ENCODE measurements at places on chromosomes 13 and 19. TPM values are rescaled to one million over a fixed set of nuclear protein-coding genes. Genes with fewer than 3 reads are reported as not detected.
A peak's percentile ranks its signal among the peaks of the same experiment; 100 is the strongest.

- DNase-seq = no peak
Measured at GRCh38 chr13:71460211-71460610, 406.8 kb downstream of the DACH1 start.

GRCh38 chr19:14078411-14078810, 5.8 kb downstream of the MISP3 start:
- no peak for DNase-seq

DNA sequence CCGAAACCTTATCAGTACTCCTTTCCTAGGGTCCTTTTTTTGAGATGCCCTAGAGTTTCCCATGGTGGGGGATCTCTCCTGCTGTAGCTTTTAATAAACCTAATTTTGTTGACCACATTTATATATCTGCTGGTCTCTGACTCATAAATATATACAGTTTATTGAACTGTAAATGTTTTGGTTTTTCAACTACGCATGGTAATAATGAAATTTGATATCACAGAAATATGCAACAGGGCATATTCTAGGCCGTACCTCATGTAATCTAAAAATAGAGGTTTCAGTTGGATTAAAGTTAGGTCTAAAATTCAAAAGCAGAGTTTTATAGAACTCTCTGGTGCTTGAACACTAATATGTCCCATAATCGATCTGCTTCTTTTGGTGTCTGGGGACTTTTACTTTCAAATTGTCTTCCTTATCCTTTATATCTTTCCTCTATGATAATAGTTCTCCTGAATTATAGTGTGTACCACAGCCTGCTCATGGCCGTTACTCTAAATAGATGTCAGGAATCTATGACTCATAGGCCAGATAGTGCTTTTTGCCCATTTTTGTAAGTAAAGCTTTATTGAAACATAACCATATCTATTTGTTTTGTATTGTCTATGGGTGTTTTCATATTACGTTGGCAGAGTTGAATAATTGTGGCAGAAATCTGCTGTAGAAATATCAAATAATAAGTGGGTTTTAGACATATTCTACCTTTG, 324.8 kb upstream of the PCDH9 start:
- DNase-seq = no peak

DNA sequence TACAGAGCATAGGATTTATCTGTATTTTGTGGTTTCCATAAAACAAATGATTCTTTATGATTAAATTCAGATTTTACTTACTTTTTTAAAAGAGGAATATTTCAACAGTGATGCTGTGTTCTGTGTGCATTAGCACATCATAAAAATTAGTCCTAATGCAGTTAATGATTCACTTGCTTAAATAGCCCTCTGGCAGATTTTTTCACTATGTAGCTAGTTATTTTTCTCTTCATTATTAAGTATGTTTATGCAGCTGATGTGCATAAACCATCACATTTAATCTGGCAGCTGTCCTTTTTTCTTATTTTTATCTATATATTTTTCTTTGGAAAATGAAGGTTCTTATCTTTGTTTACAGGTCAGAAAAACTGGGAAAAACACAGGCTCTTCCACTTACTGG, 127.2 kb downstream of the ZNF486 start:
- no peak for DNase-seq

Gene KLK14
- not detected for total RNA-seq

DNA sequence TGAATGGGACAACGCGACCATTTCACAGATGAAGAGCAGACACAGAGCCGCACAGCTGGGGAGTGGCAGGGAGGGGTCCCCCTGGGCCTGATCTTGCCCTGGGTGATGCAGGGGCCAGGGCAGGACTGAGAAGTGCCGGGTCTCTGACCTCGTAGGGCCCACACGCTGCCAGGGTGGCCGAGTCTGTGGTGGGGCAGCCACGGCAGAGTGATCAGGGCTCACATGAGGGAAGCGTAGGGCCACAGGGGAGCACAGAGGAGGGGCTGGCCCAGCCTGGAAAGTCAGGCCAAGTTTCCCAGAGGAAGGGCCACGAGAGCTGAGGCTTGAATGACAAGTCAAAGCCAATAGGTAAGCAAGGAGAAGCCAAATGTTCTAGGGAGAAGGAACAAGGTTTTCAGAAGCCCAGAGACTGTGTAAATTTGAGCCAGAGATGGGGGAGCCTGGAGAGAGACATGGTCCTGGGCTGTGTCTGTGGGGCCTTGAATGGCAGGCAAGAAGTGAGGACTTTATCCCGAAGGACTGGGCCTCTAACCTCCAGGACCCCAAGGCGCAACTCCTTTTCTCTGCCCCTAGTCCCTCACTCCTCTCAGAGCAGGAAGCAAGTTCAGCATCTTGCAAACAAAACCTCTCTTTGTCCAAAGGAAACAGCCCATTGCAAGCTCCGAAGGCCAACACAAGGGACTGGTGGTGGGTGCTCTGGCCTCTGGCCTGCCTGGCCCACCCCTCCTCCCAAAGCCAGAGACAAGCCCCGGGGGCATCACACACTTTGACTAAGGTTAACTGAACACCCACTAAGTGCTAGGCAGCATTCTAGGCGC, 31.7 kb upstream of the FXYD3 start:
- no peak for DNase-seq

Gene ZNF761
- total RNA-seq = 6.2 TPM

Gene UBE2L5
- not detected for total RNA-seq

Gene CARS2
- 32.3 TPM for total RNA-seq

Gene THSD8
- total RNA-seq = not detected

- no peak for DNase-seq
Measured at GRCh38 chr13:113184568-113185440, 23.7 kb downstream of the PCID2 start.

Gene HS6ST3
- total RNA-seq = not detected

Gene RGS9BP
- under 0.01 TPM for total RNA-seq

Gene ZNF729
- total RNA-seq = not detected

Gene CLEC17A
- 0.28 TPM for total RNA-seq

Gene GNA15
- 10.4 TPM for total RNA-seq

Gene GPR108
- total RNA-seq = 17.2 TPM

DNA sequence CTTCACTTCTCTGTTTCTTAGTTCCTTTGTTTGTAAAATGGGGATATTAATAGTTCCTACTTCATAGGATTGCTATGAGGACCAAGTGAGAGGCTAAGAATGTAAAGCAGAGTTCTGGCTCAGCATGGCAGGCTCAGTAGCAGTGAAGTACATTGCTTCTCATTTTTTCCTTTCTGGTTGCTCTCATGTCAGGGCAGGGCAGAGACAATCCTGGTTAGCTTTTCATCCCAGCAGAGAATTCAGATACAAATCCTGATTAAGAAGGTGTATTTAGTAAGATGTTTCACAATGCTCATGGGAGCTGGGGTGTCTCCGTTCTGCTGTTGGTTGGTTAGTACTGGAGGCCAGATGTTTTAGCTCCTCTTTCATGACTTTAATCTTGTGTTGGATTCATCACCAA, 42.9 kb downstream of the WASF3 start:
- no peak for DNase-seq

DNA sequence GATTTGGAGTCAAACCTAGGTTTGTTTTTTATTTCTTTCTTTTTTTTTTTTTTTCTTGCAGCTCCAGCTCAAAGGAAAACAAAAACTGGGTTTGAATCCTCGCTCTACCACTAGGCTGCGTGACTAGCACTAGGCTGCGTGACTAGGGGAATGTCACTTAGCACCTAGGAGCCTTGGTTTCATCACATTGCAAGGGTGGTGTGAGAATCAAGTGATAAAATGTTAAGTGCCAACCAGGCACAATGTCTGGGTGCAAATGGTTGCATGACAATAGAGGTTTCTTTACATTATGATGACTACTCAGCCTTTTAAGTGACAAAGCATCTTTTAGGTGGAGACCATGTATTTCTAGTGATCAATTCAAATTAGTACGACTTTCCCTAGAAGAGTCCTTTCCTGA, 27.9 kb downstream of the RCBTB2 start:
- DNase-seq = no peak

DNA sequence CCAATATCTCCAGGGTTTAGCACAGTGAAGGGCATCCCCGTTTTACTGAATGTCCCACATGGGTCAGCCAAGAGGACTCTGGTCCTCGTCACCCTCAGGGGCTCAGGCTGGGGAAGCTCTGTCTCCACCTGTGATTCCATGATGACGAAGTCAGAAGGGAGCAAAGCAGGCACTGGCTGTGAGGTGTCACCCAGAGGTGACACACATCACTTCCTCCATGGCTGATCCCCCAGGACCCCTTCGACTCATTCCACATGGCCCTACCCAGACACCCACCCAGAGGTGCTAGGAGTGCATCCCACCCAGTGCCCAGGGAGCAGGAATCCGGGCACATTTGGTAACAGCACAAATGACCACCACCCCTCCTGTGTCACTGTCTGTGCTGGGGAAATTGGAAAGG, 145.2 kb upstream of the VSTM2B start:
- DNase-seq = peak; percentile 24

DNA sequence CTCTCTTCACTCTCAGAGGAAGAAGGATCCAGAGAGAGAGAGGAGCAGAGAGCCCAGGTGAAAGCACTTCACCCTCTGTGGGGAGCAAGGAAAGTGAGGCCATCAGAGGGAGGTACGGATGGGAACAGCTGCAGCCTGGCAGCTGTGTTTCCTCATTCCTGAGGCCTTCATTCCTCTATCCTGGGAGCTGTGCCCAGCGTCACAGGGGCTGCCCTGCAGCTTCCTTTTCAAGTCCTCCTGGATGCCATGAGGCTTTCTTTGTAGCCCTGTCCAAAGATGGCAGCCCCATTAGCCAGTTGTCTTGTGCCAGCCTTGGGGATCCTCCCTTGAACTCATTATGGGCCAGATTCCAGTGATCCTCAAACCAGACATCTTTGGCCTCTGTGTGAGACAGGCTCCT, 76.8 kb upstream of the PCDH8 start:
- no peak for DNase-seq

GRCh38 chr13:114124921-114125320, 7.5 kb downstream of the RASA3 start:
- no peak for DNase-seq

Gene CILP2
- 0.42 TPM for total RNA-seq

DNA sequence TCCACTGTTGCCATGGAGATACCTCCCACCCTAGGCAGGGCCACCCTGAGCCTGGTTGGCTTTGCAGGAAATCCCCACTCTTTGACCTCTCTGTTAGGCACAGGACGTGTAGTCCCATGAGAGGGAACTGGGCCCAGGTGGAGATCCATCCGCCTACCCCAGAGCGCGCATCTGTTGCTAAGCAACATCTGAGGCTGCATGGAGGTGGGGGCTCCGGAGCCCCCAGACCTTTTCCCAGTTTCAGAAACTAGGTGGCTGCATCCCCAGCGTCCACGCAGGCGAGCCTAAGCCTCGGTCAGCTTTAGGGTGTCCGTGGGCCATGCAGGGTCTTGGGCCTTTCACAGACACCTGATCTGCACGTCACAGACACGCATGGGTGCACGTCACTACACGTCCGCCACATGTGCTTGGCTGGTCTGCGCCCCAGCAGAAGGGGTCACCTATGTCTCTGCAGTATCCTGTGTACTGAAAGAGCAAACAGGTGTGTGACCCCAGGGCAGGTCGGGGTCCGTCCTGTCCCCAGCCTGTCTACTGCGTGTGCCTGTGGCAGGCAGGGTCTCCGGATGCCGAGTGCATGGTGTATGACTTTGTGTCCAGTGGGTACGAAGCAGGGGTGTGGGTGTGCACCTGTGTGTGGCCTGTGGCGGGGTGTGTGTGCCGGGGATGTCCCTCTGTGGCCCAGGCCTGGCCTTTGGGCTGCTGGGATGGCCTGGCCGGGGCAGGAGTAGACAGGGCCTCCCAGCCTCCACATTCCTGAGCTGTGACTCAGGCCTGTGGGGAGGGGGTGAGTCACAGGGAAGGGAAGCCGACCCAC, 4.1 kb upstream of the CIRBP start:
- peak; percentile 50 for DNase-seq

GRCh38 chr13:57546942-57547341, 84.6 kb upstream of the PCDH17 start:
- no peak for DNase-seq

Gene PABPC3
- total RNA-seq = 0.19 TPM

- no peak for DNase-seq
Measured at GRCh38 chr13:76799696-76800095, 86.5 kb downstream of the KCTD12 start.

DNA sequence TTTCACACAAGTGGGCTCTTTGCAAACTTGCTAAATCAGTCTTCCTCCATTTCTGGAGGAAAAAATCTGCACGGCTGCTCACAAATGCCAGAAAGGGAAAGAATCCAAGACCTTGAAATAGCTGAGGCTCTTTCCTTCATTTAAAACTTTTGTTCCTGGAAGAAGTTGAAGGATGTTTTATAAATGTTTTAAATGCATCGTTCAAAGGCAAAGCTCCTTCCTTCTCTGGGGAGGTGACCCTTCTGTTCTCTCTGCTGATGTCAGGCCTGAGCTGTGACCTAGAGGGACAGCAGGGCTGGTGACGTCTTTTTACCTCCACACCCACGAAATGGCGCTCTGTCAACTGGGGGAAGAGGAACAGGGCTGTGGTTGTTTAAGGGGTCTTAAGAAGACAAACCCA, 376.4 kb upstream of the ZNF507 start:
- DNase-seq = no peak

DNA sequence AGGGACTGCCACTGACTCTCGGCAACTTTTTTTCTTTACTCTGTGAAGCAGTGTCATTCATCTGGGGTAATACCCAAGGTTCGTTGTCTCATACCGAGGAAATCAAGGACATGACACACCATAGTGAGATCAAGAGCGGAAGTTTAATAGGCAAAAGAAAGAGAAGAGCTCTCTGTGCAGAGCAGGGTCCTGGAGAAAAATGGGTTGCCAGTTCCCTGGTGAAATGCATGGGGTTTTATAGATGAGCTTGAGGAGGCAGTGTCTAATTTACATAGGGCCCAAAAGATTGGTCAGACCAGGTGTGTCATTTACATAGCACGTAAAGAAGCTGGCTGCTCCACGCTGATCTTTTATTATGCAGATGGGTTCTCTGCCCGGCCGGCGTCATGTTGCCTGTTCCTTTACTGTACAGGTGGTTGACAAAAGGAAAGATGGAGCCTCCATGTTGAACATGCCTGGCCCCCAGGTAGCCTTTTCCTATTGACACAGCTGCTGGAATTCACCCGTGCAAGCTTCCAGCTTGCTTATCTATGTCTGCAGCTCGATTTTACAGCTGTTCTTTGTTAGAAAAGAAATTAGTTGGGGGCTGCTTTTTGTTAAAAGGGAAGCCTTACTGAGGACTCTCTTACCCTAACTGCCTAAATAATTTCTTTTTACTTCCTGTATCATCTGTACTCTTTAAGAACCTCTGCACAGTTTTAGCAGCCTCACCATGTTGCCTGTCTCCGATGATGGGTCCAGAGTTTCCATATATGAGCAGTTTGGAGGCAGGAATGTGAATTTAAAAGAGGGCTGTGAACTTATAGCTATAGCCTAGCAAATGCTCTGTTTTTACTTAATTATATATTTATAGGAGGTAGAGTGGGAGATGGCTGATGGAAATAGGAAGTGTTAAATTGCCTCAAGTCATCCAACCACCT, 98.0 kb upstream of the DIAPH3 start:
- DNase-seq = no peak

- DNase-seq = no peak
Measured at GRCh38 chr13:99206873-99207272, 6.2 kb downstream of the UBAC2 start.

Gene KIR2DL3
- total RNA-seq = not detected

DNA sequence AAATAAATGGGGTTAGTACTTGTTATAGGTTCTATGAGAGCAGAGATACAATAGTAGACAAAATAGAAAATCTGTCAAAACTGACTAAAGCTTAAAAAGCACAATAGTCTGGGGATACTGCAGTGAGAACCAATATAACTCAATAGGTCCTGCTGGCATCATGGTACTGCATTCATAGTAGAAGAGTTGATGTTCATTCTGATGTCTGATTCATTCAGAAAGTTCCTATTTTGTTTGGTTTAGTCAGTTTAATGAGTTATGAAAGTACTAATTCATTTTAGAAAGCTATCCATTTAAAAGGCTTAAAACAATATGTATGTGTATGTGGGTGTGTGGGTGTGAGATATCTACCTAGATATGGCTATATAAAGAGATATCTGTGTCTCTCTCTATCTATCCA, 152.8 kb downstream of the LHFPL6 start:
- DNase-seq = no peak

Gene IL17D
- total RNA-seq = 0.08 TPM
